Vagina (tissue), 2 donors: ENCODE measurements at places on chromosomes 5 and 9. TPM values are rescaled to one million over a fixed set of nuclear protein-coding genes. Genes with fewer than 3 reads are reported as not detected.

The DBH gene
- total RNA-seq = 12.0 TPM

The ABHD17B gene
- 12.0 TPM for total RNA-seq

The ITGA2 gene
- 18.4 TPM for total RNA-seq

DNA sequence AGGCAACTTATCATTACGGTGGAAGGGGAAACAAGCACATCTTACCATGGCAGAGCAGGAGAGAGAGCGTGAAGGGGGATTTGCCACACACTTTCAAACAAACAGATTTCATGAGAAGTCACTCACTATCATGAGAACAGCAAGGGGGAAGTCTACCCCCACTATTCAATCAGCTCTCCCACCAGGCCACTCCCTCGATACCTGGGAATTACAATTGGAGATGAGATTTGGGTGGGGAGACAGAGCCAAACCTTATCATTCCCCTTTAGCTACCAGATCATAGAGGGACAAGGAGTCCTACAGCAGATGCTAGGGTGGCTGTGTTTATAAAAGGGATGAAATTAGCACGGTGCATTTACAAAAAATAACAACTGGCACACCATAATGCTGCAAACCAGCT is 2149.4 kb upstream of the ACO1 start:
- no peak overlapping the region for H3K27ac ChIP-seq
- H3K36me3 ChIP-seq = no peaks in the 10 kb centered on the region
- no peaks in the 10 kb centered on the region for H3K4me1 ChIP-seq
- DNase-seq = no peak

GRCh38 chr5:72552041-72552557 is 44.9 kb upstream of the ZNF366 start:
- H3K4me3 ChIP-seq = no peak overlapping the region
- H3K27ac ChIP-seq = no peak overlapping the region
- H3K36me3 ChIP-seq = no peaks in the 10 kb centered on the region

GRCh38 chr5:173736923-173737412 is 120.5 kb upstream of the BOD1 start:
- DNase-seq = no peak
- H3K27ac ChIP-seq = no peak overlapping the region
- no peaks in the 10 kb centered on the region for H3K4me1 ChIP-seq
- H3K27me3 ChIP-seq = no peaks in the 10 kb centered on the region
- H3K4me3 ChIP-seq = no peak overlapping the region

- DNase-seq = no peak
- H3K4me3 ChIP-seq = no peak overlapping the region
- no peaks in the 10 kb centered on the region for H3K4me1 ChIP-seq
- H3K27me3 ChIP-seq = no peaks in the 10 kb centered on the region
- H3K27ac ChIP-seq = no peak overlapping the region
- no peaks in the 10 kb centered on the region for H3K36me3 ChIP-seq
These were observed 19.7 kb downstream of the ZCCHC10 start for GRCh38 chr5:133006653-133007052.

GRCh38 chr9:72996684-72997314 is 43.9 kb upstream of the ALDH1A1 start:
- H3K27ac ChIP-seq = no peak overlapping the region
- H3K36me3 ChIP-seq = no peaks in the 10 kb centered on the region
- no peaks in the 10 kb centered on the region for H3K27me3 ChIP-seq
- no peak for DNase-seq
- no peak overlapping the region for H3K4me3 ChIP-seq
